ENCODE measurements at places on chromosomes 16 and 17.

DNA sequence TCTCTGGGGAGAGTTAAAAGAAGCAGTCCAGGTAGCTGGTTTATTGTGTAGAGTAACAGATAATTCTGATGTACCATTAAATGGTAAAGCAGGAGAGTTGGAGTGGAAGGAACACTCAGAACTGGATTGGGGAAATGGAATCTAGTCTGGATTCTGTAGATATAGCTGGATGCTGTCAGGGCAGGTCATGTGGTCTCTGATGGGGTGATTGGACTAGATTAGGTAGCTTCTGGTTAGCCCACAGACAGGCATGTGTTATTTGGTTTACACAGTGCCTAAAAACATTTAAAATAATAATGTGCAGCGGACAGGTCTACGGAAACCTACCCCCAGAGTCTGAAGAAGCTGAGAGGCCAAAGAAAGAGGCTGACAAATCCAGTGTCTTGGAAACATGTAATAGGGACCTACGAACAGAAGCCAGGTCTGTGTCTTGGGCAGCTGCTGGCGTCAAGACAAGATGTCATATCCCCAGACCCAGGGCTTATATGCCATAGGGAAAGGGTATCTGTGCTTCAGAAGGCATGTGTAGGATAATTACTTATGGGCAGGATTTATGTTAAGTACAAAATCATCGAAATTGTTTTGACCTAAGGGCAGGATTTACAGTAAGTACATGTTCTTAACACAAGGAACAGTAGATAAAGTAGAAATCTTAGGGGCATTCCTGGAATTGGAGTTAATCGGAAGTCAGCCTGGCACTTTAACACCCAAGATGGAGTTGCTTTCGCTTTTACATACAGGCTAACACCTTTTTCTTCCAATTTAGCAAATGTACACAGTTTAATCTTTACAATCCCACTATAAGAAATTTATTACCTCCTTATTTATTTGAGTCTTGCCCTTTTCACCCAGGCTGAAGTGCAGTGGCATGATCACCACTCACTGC is 12.4 kb downstream of the LUC7L3 start:
- DNase-seq = no peak

DNA sequence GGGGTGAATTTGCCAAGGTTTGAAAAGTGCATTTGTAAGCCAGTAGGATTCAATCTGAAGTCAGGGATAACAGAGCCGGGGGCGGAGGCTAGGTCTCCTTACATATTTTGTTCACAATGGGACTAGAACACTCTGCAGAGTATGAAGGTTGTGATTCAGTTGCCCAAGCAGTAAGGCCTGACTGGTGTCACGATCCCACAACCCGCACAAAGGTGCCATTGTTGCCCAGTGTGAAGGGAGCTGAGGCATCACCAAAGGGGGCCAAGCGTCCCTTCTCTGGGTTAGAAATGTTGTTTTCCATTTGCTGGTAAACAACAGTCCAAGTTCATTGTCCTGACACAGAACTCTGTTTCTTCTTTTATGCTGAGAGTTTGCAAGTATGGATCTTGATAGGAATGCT is 471.8 kb downstream of the MAF start:
- no peak for DNase-seq

GRCh38 chr17:49362723-49363117 is 670 bp upstream of the ZNF652 start:
- DNase-seq = no peak

DNA sequence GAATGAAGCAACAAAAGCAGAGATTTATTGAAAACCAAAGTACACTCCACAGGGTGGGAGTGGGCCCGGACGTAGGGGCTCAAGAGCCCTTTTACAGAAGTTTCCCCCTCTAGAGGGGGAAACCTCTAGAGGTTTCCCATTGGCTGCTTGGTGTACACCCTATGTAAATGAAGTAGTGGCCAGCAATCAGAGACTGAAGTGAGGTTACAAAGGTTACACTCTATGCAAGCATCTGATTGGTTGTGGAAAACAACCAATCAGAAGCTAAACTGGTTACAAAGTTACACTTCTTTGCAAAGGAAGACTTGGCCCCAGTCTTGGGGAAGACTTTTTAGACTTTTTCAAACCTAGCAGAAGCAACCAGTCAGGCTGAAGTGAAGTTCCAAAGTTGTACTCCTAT is 27.1 kb downstream of the CRAMP1 start:
- no peak for DNase-seq

DNA sequence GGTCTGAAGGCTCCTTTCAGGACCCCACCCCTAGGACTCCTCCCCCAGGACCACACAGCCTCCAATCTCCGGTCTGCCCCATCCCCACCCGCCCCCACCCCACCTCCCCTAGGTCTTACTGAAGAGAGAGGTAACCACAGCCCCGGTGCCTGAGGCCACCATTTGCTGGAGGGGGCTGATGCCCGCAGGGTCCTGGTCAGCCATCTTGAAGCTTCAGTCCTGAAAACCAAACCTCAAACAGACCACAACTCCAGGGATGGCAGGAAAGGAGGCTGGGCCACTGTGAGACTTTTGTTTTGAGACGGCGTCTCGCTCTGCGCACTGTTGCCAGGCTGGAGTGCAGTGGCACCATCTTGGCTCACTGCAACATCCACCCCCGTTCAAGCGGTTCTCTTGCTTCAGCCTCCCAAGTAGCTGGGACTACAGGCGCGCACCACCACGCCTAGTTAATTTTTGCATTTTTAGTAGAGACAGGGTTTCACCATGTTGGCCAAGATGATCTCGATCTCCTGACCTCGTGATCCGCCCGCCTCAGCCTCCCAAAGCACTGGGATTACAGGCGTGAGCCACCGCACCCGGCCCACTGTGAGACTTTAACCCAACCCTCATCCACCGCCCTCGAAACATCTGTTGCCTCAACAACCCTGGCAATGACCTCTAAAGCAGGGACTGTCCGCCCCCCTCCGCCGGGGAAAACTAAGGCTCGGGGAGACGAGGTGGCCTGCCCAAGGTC is 1.1 kb downstream of the SLC25A39 start:
- DNase-seq = no peak

GRCh38 chr17:44205962-44206824 is 6.5 kb upstream of the ATXN7L3 start:
- DNase-seq = no peak

DNA sequence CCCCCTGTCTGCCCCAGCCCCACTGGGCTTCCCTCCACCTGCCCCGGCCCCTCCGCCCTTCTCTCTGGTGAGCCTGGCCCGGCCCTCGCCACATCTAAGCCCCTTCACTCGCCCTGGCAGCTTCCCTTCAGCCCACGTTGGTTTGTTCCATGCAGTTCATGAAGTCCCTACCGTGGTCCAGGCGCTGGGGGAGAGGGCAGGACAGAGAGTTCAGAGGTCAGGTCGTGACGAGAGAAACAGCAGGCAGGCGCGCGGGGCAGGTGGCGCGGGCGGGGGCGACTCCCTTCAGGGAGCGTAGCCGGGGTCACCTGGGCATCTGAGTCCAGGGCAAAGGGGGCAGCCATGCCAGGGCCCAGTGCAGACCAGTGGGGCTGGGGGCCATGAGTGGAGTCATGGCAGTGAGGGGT is 8.9 kb upstream of the TEDC2 start:
- no peak for DNase-seq

- no peak for DNase-seq
Observed at GRCh38 chr17:63364387-63364786, 81.7 kb downstream of the CYB561 start.

DNA sequence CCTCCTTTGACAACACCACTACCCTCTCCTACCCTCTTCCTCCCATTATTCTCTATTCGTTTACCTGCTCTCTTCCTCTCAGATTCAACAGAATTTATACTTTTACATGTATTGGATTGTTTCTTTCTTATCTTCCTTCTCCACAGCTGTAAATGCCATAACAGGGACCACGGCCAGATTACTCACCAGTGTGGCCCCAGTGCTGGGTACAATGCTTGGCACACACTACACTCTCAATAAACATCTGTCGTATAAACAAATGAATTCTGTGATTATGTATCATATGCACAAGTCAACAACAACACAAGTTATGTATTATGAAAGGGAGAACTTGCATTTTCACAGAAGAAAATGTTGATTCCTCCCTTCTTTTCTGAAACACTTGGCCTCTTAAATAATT is 20.0 kb downstream of the AARSD1 start:
- DNase-seq = no peak

- DNase-seq = no peak
Observed at GRCh38 chr17:65627891-65628643, 66.6 kb upstream of the AXIN2 start.

GRCh38 chr17:16953347-16953746 is 18.6 kb downstream of the TNFRSF13B start:
- DNase-seq = no peak

- no peak for DNase-seq
Observed at GRCh38 chr17:8051831-8052230, 13.0 kb downstream of the ALOX15B start.

DNA sequence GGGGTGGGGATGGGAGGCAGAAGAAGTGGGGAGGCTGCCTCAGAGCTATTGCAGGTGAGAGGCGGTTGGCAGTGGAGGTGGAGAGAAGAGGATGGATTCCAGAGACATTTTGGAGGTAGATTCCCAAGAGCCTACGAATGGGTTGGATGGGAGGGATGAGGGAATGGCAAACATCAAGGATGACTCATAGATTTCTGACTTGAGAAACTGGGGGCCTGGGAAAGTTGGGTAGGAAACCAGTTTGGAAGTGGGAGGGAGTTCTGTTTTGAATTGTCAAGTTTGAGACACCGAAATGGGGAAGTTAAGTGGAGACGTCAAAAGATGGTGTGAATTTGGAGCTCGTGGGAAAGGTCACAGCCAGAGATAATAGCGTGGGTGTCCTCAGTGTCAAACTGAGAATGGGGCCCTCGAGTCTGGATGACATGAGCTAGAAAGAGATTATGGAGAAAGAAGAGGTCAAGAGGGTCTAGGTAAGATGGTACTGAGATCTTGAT is 6.2 kb upstream of the CYLD start:
- DNase-seq = no peak

GRCh38 chr17:27496005-27496404 is 39.8 kb downstream of the KSR1 start:
- DNase-seq = no peak

- DNase-seq = no peak
Observed at GRCh38 chr17:81193470-81194224, 27.6 kb upstream of the AATK start.

- no peak for DNase-seq
Observed at GRCh38 chr17:4576729-4577322, 7.5 kb upstream of the SMTNL2 start.

- DNase-seq = no peak
Observed at GRCh38 chr17:34173241-34173640, 81.8 kb upstream of the CCL2 start.

DNA sequence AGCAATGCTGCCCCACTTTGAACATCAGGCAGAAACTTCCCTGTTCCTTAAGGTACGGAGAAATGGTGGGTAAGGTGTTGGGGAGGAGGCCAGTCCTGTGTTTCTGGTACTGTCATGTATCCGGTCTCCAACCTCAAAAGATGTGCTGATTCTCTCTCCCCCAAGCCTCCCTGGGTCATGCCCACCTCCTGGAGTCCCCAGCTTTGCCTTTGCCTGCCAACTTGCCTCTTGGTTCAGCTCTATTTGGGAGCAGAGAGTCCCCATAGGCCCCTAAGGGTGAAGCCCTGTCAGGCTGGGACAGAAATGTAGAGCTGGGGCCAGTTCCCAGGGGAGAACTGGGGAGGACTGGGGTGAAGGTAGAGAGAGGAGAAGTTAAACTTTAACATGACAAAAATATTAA is 1.6 kb upstream of the TBX21 start:
- DNase-seq = no peak

DNA sequence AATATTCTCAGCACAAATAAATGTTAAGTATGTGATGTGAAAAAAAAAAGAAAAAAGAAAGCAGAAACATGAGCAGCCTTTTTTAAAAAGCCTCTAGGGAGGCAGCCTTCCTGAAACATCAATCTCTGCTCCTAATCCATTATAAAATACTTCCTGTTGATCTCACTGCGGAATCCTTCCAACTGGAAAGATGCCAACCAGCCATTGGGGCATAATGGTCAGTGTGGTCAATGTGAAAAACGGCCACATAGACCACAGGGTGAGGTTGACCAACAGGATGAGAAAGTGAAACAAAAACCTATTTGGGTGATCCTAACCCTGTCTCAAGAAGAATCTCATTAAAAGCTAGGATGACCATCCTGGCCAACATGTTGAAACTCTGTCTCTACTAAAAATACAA is 26.1 kb upstream of the ABCA8 start:
- DNase-seq = no peak

DNA sequence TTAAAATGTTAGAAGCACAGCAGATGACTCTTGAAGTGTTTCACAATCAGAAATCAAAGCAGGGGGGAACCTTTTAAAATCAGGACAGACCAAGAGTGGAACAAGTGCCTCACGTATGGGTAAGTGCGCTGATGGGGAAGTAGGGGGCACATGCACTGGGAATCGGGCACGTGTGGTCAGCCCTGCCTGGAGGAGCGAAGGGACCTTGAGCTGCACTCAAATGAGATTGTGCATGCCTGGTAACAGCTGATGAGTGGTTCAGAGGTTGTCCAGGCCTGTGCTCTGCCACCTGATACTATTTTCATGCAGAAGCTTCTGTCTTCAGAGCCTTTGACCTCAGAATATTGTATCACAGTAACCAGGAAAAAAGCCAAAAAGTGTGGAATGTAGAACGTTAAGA is 13.7 kb upstream of the XYLT2 start:
- DNase-seq = no peak

DNA sequence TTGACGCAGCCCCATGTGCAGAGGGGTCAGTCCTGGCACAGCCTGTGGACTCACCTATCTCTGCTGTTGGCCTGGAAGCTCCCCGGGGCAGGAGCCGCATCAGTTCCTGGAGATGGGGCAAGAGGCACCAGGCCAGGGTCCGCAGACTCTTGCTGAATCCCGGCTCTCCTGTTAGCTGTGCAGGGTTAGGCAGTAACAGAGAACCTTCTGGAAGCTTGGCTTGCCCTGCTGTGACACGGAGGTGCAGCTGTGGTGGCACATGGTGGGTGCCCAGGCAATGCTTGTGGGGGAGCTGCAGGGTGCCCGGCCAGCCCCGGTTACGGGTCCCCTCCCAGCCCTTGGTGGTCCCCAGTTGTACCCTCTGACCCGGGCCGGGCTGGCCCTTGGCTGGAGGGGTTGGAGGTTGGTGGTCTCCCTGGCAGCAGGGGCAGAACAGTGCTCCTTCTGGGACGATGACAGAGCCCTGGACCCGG is 26.0 kb upstream of the ZNF469 start:
- no peak for DNase-seq

DNA sequence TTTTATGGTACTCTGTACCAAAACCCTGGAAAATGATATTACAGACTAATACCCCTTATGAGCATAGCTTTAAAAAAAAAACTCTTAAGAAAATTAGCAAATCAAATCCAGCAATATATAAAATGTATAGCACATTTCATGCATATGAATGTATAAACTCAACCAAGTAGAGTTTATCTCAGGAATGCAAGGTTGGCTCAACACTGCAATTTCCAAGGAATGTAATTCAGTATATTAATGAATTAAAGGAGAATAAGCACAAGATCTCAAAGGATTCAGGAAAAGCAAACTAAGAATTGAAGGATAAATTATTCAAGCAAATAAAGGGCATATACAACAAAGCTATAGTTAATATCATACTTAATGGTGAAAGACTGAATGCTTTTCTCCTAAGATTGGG is 61.9 kb upstream of the RPL38 start:
- DNase-seq = no peak

GRCh38 chr16:27259710-27260109 is 8.9 kb downstream of the NSMCE1 start:
- no peak for DNase-seq

GRCh38 chr17:55308613-55309391 is 44.0 kb downstream of the HLF start:
- no peak for DNase-seq

GRCh38 chr17:37791447-37792399 is 46.9 kb upstream of the HNF1B start:
- no peak for DNase-seq
